Stimulated activated CD4-positive, alpha-beta T cell treated with anti-CD3 and anti-CD28 coated beads, TNF-alpha, amount 100 ng/mL, for 4 hours (primary cell): ENCODE measurements at places on chromosomes 12 and 14.

GRCh38 chr12:11653215-11653753, 3.8 kb downstream of the ETV6 start:
- no peak for DNase-seq

DNA sequence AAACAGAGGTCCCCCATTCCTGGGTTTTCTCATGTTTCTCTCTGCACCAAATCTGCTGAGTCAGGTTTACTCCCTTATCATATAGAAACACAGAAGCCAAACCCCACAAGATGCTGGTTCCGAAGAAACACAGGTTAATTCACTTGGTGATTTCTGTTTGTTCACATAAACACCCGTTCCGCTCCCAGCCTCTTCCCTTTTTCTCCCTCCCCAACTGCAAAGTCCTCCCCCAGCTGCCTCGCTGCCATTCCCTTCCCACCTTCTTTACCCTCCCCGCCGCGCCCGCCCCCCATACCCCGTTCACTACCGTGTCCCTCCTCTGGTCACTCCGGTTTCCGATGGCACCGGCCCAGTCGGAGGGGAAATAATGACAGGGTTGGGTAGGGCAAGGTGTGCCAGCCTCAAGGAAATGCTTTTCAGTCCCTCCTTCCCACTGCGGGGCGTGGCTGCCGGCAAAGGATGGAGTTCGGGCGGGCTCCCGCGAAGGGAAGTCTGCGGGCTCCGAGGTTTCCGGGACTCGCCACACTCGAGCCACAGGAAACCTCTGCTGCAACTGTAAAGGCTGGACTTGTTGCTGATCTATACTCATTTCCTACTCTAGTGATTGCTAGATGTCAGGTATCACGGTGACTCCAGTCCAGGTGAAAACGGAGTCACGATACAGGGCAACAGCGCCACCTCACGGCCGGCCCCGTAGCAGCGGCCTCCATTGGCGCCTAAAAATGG, at the start of gene STYK1:
Gene STYK1, minus strand, starts transcription at position 394 of the 726 bp plus-strand sequence. CDS start 39,434 bp downstream, outside the sequence.
- peak; percentile 28 for DNase-seq

DNA sequence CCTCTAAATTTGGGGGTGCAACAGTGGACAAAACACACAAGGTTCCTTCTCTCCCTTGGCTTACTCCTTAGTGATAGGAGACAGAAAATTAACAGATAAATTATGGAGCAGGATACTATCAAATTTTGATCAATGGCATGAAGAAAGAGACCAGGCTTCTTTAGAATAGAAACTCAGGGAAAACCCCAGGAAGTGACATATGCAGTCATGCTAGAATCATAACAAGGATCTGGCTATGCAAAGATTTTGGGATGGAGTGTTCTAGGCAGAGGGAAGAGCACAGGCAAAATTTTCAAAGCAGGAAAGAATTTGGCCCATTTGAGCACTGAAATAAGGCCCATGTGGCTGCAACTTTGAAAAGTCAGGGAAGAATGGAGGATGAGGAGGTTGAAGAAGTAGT, 182.3 kb upstream of the PLEKHG7 start:
- no peak for DNase-seq

- DNase-seq: no peak
These were observed 12.2 kb upstream of the TESC start for GRCh38 chr12:117111386-117111785.

- DNase-seq: no peak
These were observed 1.2 kb downstream of the ITGA5 start for GRCh38 chr12:54417712-54418440.

DNA sequence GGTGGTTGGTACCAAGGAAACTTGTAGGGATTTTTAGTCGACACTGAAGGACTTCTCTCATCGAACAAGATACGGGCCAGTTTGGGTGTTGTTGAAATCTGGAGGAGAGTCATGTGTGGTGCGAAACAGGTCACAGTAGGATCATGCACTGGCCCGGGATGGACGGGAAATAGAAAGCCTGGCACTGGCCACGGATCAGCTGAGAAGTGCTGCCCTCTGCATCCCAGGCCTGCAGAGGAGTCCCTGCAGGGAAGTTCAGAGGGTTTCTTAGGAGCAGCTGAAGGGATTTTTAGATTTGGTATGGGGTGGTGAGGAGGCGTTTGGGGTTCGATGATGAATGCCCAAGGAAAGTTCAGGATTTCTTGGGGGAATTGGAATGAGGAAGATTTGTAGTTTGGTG, 63.1 kb downstream of the TSPAN9 start:
- no peak for DNase-seq

DNA sequence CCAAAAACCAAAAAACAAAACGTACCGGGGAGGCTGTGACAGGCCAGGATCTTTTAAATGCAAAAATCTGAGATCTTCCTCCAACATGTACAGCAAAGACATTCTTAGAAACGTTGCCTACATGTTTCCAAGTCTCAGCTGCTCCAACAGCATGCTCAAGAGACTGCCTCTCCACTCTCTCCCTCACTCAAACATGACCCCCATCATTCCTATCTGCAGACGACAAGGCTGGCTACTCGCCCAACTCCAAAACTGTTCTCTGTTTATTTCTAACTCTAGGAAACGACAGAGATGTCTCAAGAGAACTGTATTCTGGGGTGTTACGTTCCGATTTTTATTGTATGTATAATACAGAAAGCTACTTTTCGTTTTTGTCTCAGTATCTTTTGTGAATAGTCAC, 57.5 kb upstream of the TMCC3 start:
- no peak for DNase-seq

DNA sequence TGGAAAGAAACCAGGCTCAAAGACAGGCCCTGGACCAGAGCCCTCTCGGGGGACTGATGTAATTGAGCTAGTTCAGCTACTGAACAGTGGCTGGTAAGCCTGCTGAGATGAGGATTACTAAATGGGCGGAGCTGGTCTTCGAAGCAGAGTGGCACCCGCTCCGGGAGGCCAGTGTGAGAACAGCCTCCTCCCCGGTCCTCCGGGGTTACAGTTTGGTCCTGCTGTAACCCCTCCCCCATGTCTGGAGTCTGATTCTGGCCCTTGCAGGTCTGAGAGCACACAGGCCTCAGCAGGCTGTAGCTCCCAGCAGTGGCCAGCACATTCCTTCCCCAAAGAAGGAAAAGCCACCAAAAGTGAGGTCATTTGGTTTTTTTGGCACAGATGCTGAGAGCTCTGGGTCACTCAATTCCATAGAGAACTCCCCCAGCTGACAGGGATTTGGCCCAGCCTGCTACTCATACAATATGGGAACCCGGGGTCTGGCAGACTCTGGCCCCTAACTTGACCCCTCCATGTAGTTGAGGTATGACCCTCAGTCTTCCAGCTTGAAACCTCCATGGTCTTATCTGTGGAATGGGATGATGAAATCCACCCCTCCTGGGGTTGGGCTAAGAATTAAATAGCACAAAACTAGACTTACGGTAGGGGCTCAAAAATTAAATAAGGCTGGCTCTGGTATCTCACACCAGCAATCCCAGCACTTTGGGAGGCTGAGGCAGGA, 39.0 kb downstream of the ACTN1 start:
- DNase-seq: no peak

DNA sequence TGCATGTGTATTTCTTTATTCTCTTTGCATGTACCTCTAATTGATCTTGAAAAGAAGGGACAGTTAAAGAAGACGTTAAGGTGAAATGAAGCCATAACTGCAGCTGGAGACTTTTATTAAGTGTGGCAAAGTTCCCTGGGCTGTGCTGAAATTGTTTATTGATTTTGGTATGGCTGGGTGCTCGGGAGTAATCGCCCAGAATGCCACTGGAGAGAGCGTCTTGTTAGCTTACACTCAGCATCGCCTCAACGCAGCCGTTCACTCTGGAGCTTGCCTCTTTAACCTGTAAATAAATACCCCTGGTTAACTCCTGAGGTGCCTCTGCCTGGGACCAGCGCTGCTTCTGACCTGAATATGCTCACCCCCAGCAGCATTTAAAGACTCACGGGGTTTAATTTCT, 98.6 kb downstream of the GPATCH2L start:
- DNase-seq: no peak

DNA sequence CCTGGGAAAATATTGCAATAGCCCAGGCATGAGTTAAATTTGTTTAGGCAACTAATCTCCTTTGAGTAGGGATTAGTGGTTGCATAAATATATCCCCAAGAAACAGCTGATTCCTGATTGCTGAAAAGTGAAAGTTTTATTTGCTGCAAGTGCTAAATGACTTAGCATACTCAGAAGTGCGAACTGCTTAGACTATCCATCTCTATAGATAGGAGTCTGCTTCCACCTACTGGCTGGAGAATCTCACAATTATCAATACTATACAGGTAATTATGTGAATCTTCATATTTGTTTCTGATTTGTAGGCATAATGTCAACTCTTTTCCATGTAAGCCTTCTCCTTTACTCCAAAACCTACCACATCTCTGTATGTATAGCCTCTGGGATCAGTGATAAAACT, 12.0 kb upstream of the SLCO1B3 start:
- no peak for DNase-seq

DNA sequence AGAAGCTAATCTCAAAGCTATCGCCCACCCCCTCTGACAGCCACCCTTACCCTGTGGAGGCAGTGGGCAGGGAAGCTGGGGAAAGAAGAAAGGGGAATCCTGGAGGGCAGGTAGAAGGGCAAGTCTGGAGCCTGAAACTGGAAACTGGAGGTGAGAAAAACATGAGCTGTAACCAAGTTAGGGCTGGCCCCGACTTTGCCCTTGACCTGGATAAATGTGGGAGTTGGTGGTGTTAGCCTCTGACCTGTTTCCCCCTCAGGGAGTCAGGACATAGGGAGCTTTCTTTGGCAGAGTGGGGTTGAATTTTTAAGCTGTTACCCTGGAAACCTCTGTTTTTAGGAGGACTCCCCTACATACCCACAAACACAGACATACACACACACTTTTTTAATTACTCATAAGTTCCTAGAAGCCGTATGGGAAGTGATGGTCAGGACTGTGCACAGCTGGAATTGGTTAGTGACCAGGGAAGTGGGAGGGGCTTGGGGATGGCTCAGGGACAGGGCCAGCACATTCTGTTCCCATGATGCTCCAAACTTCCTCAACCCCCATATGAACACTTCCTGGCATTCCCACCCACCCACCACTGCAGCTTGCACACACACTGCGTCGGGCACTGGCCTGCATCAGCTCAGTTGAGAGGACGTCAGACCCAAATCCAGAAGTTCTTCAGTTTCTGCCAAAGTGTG, 5.0 kb upstream of the MMP19 start:
- DNase-seq: no peak

DNA sequence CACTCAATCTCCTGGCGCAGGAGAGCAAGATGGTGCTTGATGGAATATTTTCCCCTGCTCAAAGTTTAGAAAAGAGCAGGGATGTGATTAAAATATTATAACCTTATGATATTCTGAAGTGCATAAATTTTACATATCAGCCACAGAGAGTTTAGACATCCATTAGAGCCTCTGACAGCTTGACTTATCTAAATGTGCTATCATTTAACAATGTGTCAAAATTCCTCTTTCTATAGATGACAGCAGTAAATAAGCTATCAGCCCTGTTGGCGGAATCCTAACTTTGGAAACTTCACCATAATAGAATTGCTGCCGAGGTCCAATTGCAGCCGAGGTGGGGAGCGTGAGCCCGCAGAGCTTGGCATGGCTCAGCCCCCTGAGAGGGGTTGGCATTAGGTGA, 117.7 kb upstream of the MYL2 start:
- no peak for DNase-seq

DNA sequence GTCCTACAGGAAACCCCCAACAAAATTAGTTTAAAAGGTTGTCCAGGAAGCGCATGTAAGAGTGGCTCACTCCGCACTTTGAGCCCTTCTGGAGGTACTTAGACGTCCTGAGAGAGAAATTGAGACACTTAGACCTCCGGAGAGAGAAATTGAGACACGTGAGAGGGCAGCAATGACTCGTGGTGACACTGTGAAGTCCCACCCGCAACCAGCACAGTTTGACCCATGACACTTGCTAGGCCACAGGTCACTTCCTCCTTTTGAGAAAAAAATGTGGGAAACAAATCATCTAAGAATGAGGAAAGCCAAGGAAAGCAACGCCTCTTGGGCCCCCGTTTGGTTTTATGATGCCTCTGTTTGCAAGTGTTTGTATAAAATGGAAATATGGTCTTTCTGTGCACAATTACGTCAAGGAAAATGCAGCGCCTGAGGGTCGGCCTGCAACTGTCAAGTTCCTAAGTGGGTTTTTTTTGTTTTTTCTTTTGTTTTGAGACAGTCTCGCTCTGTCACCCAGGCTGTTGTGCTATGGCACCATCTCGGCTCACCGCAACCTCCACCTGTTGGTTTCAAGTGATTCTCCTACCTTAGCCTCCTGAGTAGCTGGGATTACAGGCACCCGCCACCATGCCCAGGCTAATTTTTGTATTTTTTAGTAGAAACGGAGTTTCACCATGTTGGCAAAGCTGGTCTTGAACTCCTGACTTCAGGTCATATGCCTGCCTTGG, 13.6 kb upstream of the CDCA4 start:
- DNase-seq: no peak

GRCh38 chr14:22984959-22985658, 2.8 kb upstream of the AJUBA start:
- DNase-seq: no peak

GRCh38 chr14:51004801-51005526, 60.7 kb upstream of the PYGL start:
- no peak for DNase-seq

DNA sequence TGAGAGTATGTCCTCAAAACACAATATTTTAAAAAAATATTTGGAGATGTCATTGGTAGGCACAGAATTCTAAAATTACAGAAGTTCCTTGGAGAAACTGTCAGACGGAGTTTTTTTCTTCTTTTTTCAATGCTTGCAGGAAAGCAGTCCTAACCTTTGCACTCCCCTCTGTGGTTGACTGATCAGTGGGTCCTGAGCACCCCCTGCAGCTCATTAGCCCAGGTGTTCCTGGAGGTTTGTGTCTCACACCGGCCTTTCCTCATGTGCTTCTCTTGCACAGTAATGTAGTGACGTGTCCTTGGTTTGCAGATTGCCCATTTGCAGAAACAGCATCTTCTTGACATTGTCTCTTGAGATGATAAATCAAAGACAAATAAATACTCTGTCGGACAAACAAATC, 513.0 kb downstream of the TMEM121 start:
- peak; percentile 47 for DNase-seq

- DNase-seq: no peak
These were observed 164.5 kb upstream of the E2F7 start for GRCh38 chr12:77229640-77230442.

DNA sequence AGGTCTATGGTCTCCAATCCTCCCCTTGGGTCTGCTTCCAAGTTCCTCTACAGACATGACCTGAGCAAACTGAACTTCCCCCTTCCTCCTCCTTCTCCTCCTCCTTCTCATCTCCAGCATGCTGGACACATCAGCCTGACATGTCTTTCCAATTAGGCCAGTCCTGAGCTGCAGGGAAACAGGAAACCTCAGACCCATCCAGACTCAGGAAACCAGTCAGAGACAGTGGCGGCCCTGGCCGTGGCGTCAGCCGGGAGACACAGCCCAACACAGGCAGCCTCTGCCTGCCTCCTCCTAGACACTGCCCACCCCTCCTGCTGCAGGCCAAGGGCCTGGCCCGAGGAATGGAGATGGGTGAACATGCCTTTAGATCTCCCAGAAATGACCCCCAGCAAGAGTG, 468.8 kb downstream of the BCL11B start:
- no peak for DNase-seq
